Stimulated activated CD4-positive, alpha-beta T cell treated with anti-CD3 and anti-CD28 coated beads, Interleukin-15, amount 100 ng/mL, for 1 hour (primary cell): ENCODE measurements at places on chromosomes 1 and 21.

- DNase-seq = no peak
Observed at GRCh38 chr1:34900775-34901502, 28.5 kb downstream of the DLGAP3 start.

DNA sequence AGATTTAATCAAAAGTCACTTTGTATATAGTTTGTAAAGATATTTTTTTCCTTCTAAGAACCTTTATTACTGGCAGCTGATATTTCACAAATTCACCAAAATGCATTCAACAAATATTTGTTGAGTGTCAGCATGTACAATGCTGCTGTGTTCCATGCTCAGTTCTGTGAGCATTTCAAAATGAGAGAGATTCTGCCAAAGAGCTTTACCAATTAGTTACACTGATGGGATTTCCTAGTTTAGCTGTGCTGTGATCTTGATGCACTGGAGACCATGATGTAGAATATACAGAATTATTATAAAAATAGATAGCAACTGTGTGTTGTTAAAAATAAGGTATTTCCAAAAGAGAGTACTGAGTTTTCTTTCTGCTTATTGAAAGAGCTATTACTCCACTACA, 225.6 kb downstream of the BRINP3 start:
- no peak for DNase-seq

GRCh38 chr1:28887835-28888682, 26.3 kb upstream of the EPB41 start:
- no peak for DNase-seq

GRCh38 chr1:157622471-157622870, 24.6 kb upstream of the FCRL4 start:
- no peak for DNase-seq

DNA sequence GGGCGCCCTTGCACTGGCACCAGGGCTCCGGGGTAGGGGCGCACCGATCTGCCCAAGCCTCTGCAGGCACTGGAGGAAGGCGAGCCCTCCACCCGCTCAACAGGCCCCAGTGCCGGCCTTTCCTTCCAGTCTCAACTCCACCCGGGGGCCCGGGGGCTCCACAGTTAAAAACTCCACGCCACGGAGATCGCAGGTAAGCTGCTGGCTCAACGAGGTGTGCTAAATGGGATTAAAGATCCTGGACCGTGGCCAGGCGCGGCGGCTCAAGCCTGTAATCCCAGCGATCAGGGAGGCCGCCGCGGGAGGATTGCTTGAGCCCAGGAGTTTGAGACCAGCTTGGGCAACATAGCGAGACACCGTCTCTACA, 536 bp downstream of the HSF2BP start:
- DNase-seq = no peak

- peak; percentile 40 for DNase-seq
Observed at GRCh38 chr1:27388337-27389005, 4.0 kb upstream of the GPR3 start.

- DNase-seq = no peak
Observed at GRCh38 chr1:170313306-170313705, 167.5 kb downstream of the NTMT2 start.

DNA sequence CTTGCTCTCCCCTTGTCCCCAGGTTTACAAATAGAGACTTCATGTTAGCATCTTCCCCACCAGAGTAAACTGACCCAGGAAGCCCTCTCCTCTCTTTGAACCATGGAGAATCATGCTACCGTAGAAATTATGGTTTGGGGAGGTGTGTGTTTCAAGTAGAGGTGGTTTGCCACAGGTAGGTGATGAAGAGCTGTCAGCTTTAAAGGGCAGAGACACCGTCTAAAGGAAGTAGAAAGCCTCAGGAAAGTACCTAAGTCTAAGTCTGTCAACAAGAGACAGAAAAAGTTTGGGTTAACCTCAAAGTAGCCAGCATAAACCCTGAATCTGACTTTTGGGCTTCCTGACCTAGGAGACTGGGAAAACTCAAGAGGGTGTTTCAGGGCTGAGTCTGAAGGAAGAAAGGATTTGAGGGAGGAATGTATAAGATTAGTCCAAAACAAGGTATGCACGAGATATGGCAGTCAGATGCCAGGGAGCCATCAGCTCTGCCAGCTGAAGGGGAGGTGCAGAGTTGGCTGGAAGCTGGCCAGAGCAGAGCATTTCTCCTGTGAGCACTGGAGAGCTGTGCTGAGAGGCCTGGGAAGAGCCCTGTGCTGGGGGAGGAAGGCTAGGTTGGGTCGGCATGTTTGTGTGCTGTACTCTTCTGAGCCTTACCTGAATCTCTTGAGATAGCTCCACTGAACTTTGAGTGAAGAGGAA, 14.3 kb downstream of the ADAMTSL4 start:
- no peak for DNase-seq

GRCh38 chr1:48644190-48644900, 132.3 kb downstream of the BEND5 start:
- no peak for DNase-seq

- DNase-seq = no peak
Observed at GRCh38 chr1:232932486-232933425, 17.7 kb upstream of the NTPCR start.

GRCh38 chr1:41809692-41810091, 109.0 kb downstream of the HIVEP3 start:
- no peak for DNase-seq

GRCh38 chr1:222331765-222332164, 216.1 kb downstream of the HHIPL2 start:
- no peak for DNase-seq

DNA sequence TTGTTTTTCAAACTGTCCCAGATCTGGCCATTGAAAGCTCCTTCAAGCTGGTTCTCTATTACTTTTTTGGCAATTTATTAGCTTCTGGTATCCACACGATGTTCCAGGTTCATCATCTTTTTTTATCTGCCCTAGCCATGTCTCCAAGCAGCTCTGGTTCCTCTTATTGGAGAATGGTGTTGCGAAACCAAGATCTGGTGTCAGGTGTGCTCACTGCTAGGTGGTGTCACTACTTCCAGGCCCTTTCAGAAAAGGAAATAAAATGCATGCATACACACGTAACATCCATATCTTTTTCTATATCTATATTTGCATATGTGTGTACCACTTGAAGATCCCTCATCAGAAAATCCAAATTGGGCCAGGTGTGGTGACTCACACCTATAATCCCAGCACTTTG, 53.3 kb downstream of the GATAD2B start:
- no peak for DNase-seq

DNA sequence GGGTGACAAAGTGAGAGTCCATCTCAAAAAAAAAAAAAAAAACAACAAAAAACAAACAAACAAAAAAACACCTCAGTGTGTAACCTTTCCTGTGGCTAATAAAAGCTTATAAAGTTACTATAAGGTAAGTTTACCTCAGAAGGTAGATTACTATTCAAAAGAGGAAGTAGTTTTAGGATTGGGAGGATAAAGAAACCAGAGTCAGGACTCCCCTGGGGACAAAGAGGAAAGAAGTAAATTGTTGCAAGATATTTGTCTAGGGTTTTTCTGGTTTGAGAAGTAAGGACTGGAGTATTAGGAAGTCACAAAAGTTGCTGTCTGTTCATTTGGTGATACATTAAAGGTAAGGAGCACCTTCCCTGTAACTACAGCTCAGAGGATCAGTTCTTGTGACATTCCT, 23.8 kb upstream of the CENPF start:
- no peak for DNase-seq

- DNase-seq = no peak
Observed at GRCh38 chr1:100627054-100627716, 89.2 kb downstream of the GPR88 start.

DNA sequence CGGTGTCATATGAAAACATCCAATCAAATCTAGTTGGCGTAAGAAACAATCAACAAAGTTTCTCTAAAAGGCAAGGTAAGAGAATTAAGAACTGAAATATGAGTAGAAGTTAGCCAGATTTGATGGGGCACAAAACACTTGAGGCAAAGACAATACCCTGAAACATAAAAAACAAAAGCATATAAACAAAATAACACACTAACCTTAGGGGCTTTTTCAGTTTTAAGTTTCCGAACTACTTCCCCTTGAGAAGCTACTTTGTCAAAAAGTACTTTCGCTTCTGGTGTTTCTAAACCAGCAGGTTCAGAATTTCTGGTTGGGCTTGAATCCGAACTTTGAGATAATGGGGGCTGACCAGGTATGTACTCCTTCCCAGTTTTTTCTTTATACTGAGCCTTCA, 57.9 kb downstream of the EPRS1 start:
- no peak for DNase-seq

- DNase-seq = no peak
Observed at GRCh38 chr1:65063025-65063424, 85.0 kb upstream of the AK4 start.

GRCh38 chr1:80385650-80386049, 1379.1 kb upstream of the ADGRL4 start:
- no peak for DNase-seq

DNA sequence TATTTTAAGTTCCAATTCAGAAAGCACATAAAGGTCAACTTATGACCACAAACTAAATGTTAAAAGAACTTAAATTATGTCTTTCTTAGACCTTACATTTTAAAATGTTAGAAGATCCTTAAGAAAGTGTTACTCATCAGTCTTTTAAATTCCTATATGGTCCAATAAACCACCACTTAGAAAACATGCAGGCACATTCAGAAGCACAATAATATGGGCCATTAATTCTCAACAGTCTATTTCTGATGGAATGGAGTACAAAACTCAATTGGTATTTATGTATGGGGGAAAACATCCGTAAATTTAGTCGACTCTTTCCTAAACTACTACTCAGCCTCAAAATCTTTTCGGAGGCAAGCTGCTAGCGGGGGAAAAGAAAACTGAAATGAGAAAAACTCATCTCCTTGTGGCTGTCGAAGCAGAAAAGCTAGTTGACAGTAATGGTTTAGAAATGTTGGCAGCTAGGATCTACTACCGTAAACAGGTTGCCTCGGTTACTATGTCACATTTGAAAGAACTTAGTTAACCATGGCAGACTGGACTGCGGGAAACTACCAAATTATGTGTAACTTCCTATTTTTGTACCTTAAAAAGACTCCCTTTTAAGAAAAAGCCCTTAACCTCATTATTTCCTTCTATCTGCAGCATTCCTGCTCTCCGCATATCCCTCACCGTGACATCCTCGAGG, 1.0 kb downstream of the TRMT1L start:
- DNase-seq = no peak

- no peak for DNase-seq
Observed at GRCh38 chr21:46048926-46049889, 48.7 kb upstream of the COL6A2 start.

GRCh38 chr1:205578780-205579571, 52.8 kb downstream of the ELK4 start:
- DNase-seq = no peak

DNA sequence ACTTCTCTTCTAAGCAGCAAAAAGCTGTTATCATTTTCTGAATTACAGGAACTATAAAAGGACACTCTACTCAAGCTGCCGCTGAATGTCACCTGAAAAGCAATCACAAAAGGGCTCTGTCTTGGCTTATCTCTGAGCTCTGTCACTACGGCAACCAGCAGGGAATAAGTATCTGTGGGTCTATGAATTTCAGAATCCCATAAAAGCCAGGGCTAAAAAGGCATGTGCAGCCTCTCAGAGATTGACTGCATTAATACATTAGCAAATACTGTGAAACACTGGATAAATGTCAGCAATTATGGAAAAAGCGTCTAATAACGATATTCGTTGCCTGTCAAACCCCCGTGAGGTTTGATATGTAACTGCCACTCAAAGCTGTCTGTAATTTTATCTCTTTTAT, 210.2 kb upstream of the DMRTA2 start:
- DNase-seq = no peak

- DNase-seq = no peak
Observed at GRCh38 chr1:159750621-159751020, 30.1 kb upstream of the DUSP23 start.

- peak; percentile 38 for DNase-seq
Observed at GRCh38 chr1:89610457-89611011, 22.4 kb upstream of the LRRC8C start.

- no peak for DNase-seq
Observed at GRCh38 chr1:183061194-183061593, 38.0 kb downstream of the LAMC1 start.

DNA sequence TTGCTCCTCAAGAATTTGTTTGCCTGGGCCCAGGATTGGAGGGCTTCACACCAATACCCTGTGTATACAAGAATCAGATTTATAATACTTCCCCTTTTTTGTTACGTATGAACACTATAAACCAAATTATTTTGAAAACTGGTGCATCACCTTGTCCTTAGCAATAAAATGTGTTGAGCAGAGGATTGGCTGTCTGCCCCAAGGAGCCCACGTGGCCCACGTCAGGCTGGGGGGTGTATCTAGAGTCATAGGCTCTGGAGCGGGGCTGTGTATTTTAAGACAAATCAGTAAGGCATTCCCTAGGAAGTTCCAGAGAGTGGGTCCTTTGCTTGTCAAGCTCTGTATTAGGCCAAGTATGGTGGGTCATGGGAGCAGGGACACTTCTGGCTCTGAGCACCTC, 2.0 kb upstream of the ST3GAL3 start:
- no peak for DNase-seq

DNA sequence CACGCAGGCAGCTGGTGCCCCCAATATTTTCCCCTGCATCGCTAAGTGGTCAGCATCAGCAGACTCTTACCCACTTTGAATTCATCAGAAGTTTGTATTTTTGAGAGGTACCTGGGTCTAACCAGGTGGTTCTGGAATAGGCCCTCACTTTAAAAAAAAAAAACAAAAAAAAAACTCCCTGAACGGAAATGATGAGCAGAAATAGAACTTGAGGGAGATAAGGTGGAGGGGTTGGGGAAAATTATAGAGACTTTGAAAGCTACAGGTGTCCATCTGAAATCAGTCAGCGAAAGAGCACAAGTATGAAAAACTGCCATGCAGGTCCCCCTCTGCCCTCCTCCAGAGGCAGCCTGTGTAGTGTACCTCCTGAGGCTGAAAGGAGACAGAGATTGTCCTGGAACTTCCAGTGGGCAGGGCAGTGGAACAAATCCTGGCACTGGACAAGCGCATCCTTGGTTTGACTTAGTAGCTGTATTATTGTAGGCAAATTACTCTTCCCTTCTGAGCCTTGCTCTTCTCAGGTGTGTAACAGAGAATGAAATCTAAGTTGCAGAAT, 1.2 kb downstream of the SLAMF7 start:
- no peak for DNase-seq

DNA sequence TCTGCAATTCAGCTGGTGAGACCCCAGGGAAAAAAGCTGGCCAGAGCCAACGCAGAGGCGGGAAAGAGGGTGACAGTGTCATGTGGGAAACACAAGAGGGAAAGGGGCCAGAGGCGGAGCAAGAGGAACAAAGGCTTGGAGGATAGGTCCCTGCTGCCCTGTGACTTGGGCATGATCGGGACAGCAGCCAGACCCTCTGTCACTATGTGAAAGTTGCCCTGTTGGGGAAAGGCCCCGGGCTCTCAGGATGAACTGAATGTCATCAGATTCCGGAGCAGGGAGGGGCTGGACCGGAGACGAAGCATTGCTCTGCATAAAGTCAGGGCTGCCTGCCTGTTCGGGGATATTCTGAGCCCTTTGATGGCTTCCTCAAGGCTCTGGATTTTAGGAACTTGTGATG, 5.7 kb upstream of the ELF3 start:
- DNase-seq = no peak

DNA sequence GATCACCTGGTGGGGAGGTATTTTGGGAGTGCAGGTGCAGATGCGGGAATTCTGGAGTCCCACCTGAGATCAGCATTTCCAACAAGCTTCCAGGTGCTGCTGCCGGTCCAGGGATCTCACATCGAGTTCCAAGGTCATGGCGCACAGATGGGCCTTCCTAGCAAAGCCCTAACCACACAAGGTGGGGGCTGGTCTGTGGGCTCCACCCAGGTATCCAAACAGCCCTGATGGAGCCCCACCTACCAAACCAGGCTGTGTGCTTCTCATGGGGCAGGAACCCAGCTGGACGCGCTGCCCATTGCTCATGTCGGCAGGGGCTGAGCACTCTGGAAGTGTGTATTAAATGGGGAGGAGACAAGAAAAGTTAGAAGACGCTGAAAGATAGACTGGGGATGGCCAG, 35.0 kb upstream of the TMEM51 start:
- DNase-seq = no peak
